ENCODE measurements at places on chromosomes 13 and 19.

DNA sequence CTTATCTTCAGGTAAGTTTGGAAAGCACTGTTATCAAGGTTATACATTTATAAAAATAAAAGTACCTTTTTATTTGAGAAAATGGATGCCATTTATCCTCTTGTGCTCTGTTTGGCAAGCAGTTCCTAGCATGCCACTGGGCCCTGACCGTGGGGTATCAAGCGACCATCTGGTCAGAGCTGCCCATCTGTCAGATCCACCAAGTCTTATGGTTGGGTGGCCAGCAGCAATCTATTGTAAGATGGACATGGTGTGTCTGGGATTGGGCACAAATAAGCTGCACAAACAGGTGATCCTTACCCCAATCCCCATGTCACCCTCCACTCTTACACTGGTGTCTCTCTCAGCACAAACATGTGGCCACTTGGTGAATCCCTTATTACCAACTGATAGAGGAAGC, 178.5 kb downstream of the DLEU7 start:
- no peak for DNase-seq

DNA sequence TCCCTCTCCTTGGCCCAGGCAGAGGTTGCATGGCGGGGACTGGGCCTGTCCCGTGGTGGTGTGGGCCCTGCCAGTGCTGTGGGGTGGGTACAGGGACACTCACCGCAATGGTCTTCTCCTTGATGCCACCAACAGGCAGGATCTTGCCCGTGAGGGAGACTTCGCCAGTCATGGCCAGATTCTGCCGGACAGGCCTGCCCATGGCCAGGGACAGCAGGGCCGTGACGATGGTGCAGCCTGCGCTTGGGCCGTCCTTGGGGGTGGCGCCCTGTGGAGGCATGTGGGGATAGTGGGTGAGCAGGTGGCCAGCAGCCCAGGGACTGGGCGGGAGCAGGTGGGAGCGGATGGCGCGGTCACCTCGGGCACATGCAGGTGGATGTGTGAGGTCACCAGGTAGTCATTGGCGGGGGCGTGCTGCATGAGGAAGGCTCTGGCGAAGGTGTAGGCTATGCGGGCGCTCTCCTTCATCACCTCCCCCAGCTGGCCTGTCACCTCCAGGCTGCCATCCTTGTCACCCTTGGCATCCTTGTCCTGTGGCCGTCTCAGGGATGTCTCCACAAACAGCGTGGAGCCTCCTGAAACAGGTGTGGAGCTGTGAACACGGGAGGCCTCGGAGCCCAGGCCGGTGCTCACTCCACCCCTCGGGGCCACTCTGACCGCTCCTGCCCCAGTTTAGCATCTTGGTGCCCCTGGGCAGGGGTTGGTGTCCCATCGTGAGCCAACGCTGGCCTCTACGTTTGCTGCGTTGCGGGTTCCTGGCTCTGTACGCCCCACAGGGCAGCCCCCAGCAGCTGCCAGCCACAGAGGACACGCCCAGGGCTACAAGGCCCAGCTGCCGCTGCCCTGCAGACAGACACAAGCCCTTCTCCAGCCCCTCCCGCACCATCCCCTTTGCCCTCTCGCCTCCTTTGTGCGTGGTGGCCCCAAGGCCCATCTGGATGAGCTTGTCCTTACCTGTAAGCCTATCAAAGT, 3.4 kb downstream of the RPL36 start:
- no peak for DNase-seq

DNA sequence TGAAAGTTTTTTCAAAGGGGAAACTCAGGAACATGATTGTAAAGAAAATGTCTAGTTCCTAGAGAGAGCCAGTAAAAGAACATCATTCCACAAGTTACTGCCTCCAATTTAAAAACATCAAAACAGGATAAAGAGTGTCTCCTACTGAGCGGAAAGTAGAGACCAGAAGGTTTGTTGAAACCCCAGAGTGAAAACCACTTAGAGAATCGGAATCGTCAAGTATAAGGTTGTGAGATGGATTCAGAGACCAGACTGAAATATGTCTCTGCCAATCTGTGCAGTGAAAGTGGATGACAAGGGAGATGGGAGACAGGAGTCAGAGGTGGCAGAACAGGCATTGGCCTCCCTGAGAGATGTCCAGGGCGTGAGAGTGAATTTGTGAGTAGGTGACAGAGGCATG, 133.4 kb downstream of the GPC6 start:
- DNase-seq: no peak

DNA sequence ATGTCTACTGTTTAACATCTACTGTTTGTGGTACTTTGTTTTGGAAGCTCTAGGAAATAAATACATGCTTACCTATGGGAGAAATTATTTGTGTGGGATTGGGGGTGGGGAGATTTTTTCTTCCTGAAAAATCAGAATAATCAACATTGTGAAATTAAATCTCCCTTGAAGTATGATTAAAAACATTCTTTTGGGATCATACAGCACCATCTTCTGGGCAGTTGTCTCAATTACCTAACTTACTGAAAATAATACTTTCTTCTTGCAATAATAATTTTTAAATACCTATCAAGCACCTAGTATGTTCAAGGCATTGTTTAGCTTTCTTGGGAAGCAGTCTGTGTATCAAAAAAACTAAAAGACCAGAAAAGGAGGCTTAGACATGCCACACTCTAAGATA, 576.5 kb upstream of the ARGLU1 start:
- DNase-seq: no peak

GRCh38 chr19:46718934-46719622, 2.2 kb upstream of the PRKD2 start:
- no peak for DNase-seq

- no peak for DNase-seq
These were observed 277.1 kb downstream of the IRS2 start for GRCh38 chr13:109509154-109509900.

DNA sequence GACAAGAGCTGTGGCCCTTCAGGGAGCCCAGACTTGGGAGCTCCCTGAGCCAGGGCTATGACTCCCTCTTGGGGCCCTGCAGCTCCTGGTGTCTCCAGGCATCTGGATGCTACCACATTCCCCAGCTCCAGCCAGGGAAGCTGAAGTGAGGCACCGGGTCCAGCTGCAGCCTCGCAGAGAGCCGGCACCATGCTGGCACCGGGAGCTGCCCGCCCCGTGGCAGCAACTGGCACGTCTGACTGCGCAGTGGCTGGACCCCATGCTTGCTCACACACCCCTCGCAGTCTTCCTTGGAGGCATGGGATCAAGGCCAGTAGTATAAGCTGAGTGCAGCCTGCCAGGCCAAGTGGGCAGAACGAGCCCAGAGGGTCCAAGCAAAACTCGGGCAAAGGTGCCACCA, 7.4 kb downstream of the IGFL4 start:
- DNase-seq: no peak

- no peak for DNase-seq
These were observed 151.1 kb downstream of the KLF12 start for GRCh38 chr13:73983109-73983508.

- no peak for DNase-seq
These were observed 20.5 kb downstream of the DZIP1 start for GRCh38 chr13:95624020-95624419.

DNA sequence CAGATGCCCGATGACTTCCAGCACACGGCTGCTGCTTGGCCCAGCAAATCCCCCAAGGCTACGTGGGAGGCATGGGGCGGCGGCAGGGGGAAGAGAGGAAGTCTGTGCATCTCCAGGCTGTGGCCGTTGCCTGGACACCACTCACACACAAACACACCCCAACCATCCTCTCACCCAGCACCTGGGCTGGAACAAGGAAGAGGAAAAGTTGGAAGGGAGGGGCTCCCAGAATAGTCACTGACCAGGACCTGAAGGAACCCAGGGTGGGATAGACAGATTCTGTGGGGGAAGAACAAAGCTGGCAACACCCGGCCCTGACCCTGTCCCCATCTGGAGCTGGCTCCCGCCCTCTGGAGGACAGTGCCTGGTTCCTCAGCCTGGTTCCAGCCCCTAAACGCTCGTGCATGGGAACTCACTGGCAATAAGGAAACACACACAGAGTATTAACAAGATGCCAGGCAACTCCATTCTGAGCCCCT, 11.2 kb downstream of the PPP6R1 start:
- no peak for DNase-seq

- DNase-seq: no peak
These were observed 14.9 kb upstream of the RPL21 start for GRCh38 chr13:27236478-27236877.

DNA sequence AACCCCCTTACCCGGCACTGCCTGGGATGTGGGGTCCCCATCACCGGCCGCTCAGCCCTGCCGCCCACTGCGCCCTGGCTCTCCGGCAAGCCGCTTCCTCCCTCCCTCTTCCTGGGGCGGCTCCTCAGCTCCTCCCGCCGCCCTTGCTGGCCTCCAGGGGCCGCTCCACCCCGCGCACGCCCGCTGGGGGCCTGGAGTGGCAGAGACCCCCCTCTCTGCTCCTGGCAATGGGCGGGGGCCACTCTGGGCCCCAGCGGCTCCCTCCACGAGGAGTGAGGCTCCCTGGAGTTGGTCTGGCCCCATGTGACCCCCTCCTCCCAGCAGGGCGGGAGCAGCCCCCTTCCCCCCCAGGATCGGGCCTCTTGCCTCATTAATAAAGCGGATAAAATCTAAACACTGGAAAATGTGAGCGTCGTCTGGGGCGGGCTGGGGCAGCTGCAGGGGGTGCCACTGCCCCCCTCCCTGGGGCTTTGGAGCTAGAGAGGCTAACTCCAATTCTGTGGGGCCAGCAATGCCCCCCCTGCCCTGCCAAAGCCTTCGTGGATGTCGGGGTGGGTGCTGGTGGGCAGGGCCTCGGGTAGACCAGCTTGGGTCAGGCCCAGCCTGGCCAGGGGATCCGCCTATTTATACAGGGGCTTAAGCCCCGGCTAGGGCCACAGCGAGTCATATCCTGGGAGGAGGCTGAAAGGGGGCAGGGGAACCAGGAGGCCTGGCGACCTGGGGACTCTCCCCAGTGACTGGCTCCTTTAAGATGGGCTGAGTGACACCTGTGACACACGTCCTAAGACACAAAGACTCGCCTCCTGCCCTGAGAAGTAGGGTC, at the start of gene PTGER1:
TSS of gene PTGER1 (minus strand) at position 104 of the 823 bp plus-strand sequence. CDS start 1,034 bp downstream, outside the sequence.
- no peak for DNase-seq

DNA sequence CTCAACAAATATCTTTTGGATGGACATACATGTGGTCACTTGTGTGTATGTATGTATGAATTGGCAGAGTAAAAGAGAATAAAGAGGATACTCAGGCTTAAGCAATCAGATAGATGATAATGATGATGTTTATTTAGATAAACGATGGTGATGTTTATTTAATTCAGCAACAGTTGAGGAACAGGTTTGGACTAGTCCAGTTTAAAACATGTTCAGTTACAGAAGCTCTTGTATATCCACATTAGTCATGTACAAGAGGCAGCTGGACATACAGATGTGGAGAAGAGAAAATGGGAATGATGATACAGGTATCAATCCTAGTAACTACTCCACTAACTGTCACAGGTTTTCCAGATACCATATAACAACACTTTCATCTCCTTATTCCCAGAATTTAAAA, 232.1 kb downstream of the DIAPH3 start:
- no peak for DNase-seq

DNA sequence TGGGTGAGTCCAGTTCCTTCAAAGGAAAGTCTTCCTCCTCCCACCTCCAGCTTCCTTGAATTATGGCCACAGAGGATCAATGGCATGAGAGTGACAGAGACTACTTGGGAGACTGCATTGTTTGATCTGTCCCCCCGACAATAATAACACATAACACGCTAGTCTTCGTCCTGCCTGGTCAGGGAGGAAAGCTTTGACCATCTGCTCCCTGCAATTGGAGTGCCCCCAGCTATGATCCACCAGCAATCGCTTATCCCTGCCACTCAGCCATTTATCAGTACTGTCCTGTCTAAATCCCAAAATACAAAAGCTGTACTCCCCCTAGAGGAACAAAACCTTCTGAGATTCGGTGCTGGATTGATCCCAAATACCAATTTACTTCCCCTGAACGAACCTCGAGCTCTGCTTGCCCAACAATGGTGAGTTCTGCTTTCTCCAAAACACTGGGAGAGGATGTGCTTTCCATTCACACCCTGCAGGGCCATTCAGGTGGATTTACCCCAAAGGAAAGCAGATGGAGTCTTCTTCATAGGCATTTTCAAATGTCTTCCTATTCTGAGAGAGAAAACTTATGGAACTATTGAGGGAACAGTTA, 466.7 kb downstream of the TSHZ3 start:
- no peak for DNase-seq

DNA sequence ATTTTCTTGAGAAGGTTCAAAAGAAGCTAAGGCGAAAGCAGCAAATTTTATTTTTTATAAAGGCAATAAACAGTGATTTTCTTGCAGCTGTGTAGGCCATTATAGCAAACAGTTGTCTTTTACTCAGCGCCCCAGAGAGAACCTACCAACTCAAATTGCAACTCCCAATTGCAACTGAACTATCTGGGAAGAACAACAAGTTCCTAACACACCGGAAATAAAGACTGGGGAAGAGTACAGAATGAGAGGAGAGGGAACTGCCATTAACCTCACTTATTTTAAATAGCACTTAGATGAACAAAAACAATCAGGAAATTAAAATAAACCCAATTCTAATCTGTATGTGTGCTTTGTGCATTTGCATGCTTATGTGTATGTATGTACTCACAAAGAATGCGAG, 171.1 kb downstream of the KCTD12 start:
- DNase-seq: no peak

DNA sequence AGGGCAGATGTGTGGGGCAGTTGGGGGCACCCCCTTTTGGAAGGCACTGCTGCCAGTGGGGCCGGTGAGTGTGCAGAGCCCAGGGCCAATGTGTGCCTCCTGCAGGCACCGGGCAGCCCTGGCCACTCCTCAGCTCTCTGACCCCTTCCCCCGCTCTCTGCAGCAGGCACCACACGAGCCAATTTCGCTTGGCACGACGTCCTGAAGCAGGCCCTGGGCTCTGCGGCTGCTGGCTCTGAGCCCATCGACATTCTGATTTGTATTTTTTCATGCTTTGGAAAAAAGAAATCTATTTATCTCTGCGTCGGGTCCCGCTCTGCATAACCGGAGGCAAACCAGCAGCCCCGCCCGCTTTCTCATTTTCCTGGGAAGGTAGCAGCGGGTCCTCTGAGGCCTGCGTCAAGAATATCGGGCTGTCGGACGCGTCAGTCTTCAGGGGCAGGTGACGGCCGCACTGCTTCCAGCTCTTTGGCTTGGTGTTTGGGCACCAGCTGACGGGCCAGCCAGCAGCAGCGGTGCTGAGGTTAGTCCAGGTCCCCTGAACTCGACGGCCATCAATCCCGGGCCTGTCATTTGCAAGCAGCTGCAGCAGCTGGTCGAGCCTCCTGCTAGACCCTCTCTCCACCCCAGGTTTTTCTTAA, 134.3 kb downstream of the KDM4B start:
- no peak for DNase-seq

DNA sequence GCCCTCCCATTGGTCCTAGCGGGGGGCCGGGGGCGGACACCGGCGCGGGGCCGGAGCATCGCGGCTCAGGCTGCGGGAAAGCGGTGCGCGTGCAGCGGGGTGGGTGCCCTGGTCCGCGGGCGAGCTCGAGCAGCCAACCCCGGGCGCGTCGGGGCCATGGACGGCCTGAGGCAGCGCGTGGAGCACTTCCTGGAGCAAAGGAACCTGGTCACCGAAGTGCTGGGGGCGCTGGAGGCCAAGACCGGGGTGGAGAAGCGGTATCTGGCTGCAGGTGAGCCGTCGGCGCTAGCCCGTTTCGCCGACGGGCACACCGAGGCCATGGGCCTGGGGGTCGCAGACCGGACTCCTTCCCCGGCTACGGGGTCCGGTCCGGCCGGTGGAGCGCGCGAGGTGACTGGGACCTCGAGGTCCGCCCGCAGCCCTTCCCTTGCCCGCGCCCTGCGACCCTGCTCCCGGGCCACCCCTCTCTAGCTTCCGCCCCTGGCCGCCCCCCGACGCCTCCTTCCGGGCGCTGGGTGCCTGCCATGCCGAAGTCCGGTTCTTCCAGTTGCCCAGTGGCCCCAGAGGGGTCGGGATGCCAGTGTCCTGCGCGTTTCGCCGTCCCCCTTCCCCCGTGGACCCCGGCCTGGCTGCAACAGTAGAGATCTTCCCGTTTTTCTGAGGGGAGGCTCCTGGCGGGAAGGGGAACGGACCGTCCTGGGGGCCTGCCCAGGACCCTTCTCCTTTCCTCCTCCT, at the start of gene REEP6:
TSS of gene REEP6 (plus strand) at position 68 of the 735 bp plus-strand sequence. CDS start at position 157, 89 bp downstream.
- no peak for DNase-seq

Data from T-helper 22 cell (primary cell).